ENCODE measurements at places on chromosomes 11 and 22.

DNA sequence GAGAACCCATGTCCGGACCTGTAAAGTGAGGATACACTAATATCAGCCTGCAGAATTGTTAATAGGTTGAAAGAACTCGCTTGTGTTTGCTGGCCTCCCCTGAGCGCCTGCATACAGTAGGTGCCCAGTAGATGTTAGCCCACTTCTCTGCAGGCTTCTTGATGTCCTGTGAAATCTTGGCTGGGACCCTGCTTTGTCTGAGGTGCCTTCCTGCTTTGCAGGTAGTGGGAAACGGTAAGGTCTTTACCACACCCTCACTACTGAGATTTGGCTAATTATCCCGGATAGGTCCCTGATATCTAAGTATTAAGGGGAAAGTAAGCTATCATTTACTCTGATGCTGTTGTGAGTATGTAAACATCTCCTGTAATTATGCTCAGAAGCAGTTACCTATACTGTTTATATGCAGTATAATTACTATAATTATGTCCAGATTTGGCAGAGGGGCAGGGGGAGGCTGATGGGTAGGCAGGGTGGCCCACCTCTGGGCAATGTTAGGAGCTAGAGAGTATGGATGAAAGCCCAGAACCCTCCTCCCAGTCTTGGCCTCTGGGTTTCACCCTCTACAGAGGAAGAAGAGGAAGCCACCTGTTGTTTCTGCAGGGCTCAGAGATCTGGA is 1.2 kb upstream of the ARRB1 start:
- no peak for DNase-seq

GRCh38 chr11:92440701-92441442 is 216.3 kb downstream of the FAT3 start:
- no peak for DNase-seq

- DNase-seq, result no peak
Observed at GRCh38 chr11:96150609-96151008, 192.4 kb downstream of the MAML2 start.

DNA sequence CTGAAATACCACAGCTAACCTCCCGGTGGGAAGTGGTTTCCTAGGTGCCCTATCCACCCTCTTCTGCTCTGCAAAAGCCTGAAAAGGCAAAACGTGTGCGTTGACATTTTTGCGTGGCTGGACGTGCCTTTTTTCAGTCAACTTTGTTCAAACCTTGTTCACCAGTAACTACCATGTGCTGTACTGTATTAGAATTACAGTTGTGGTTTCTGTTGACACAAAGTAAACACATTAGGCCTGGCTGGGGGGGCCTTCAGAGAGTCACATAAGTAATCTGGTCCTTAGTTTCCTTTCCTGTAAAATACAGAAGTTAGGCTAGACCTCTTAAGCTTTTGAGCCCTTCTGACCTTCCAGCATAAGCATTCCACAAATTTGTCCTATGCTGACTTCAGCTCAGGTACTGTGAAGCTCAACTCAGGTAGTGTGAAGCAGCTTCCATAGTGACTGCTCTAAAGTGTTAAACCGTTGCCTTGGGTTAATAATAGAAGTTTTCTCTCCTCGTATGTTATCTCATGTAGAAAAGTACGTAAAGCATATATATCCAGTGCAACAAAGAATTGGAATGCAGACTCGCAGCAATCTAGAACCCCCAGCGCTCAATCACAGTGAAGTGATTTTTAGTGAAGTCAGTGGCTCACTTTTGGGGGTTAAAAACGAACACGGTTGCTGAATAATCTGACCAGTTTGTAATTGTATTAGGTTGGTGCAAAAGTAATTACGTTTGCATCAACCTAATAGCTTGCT is 1.8 kb downstream of the EWSR1 start:
- DNase-seq, result no peak

GRCh38 chr11:77547863-77548551 is 41.7 kb upstream of the AQP11 start:
- no peak for DNase-seq

DNA sequence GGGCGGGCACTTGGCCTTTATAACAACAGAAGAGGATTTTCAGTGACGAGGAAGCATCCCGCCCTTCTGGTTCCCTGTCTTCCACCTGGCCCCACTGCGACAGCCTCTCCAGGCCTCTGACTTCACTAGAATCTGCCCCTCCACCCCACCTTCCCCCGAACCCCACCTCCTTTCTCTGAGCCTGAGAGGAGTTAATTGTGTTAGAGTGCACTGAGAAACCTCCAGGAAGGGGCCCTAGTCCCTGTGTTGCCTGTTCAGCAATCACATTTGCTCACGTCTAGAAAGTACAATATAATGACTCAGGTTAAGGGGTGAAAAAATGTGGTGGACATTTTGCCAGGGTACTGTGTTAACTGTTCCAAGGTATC is 38.8 kb downstream of the PTPRJ start:
- DNase-seq, result no peak

GRCh38 chr11:121553806-121554205 is 101.0 kb upstream of the SORL1-AS1 start:
- DNase-seq, result no peak
